Upper lobe of right lung (tissue), 1 donor: ENCODE measurements at places on chromosomes 13 and 19.

GRCh38 chr13:44171156-44171555 lies 202.5 kb upstream of the SERP2 start:
- DNase-seq = no peak

- DNase-seq = no peak
Observed at GRCh38 chr19:34178274-34178610, 5.9 kb downstream of the LSM14A start.

GRCh38 chr19:47186446-47187334 lies 44.3 kb downstream of the BBC3 start:
- DNase-seq = no peak

- no peak for DNase-seq
Observed at GRCh38 chr19:5138606-5139582, 170.0 kb downstream of the KDM4B start.

DNA sequence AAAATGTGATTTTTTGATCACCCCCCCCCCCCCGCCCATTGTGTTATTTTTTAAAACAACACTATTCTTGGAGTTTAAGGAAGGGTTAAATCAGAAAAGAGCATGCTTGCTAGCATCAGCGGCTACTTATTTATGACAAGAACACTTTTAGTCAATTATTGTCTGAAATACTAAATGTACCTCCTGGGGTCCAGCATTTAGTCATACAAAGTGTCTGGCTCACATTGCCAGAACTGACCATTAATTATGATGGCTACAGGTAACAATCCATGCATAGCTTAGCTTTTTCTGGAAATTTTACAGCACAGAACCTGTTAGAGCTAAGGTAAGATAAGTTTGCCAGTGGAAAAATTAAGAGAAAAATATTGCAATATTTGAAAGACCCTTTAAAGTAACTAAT lies 90.1 kb downstream of the PCDH9 start:
- DNase-seq = no peak

GRCh38 chr19:58406818-58407657 lies 1.4 kb upstream of the ZNF584 start:
- DNase-seq = no peak

- DNase-seq = no peak
Observed at GRCh38 chr13:78686461-78686860, 27.5 kb upstream of the OBI1 start.

GRCh38 chr19:32166238-32166637 lies 179.2 kb upstream of the ZNF507 start:
- DNase-seq = no peak

DNA sequence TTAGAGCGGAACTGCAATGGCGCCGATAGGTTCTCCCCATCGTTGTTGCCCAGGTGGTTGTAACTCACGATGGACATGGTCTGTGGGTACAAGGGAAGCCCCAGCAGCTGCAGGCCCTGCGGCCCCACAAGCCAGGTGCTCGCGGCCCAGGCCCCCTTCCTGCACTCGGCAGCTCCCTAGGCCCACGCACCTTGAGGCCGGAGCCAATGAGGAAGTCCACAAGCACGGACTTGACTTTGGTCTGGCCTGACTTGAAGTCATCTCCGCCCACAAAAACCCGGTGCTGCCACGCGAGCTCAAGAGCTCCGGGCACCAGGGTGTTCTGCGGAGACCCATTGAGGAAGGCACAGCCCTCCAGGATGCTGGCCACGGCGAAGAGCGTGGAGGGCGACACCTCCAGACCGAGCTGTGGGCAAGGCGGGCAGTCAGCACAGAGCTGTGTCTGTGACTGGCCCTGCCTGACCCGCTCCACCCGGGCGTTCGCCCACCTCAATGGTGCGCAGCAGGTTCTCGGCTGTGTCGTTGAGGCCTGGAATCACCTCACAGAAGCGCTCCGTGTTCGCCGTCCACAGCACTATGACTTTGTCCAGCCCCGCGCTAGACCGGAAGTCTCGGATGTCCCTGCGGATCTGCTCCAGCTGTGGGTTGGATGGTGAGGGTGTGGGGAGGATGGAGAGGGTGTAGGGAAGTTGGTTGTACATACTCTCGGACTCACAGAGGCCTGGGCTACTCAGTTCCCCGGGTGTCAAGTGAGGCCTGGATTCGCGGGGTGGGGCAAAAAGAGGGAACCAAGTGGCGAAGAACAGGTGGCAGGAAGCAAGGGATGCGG lies 1.9 kb downstream of the ISYNA1 start:
- DNase-seq = no peak

GRCh38 chr19:19444681-19445155 lies 39.2 kb downstream of the GATAD2A start:
- DNase-seq = no peak

DNA sequence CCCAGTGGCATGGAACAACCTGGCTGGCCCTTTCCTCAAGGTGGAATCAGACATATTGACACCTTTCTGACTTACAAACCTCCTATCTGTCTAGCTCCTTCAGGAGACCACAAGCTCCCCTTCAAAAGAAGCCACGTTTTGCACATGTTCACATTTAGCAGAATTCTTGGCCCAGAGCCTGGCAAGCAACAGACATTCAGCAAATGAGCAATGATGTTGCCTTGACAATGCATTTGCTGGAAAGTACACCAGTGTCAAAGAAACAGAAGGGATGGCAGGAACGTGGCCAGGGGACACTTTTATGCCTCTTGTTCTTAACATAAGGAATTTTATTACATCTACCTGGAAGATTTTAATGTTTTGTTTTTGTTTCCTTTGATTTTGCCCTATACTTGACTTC lies 85.5 kb upstream of the FGF14 start:
- DNase-seq = no peak

GRCh38 chr13:86476656-86477055 lies 677.4 kb upstream of the SLITRK6 start:
- DNase-seq = no peak

DNA sequence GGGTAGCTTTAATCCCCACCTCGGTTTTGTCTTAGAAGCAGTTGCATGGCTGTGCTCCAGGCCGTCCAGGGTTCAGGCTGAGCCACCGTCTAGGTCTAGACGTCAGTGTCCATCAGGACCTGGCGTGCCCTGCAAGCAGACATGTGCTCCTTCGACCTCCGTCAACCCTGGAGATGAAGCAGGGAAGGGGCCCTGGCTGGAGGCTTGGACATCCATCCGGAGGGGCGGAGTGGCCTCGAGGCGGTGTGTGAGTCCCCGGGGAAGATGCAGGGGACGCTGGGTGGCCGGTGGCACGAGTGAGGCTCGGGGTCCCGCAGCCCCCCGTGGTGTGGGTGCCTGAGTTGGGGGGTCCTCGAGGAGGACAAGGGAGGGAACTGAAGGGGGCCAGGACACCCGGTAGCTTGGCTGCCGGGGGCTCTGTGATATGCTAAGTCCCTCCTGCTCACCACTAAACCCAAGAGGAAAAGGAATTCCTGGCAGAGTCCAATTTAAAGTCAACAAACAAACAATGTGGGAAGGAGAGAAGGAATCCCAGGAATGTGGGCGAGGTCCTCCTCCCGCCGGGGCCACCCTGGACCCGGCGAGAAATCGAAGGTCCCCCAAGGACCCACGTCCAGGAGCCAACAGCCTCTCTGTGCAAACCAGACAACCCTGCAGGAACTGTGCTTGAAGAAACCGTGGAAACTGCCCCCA lies 14.9 kb upstream of the PTBP1 start:
- no peak for DNase-seq

- DNase-seq = no peak
Observed at GRCh38 chr19:19426799-19427198, 21.3 kb downstream of the GATAD2A start.
